ENCODE measurements at places on chromosomes 1 and 21. TPM values are rescaled to one million over a fixed set of nuclear protein-coding genes. Genes with fewer than 3 reads are reported as not detected.

Gene SELE
- total RNA-seq = not detected

Gene VPS72
- 46.4 TPM for total RNA-seq

Gene SYT2
- 0.59 TPM for total RNA-seq

Gene FNDC5
- total RNA-seq = 11.3 TPM

Gene GJC2
- total RNA-seq = 5.1 TPM

Gene CRNN
- 2.2 TPM for total RNA-seq

Gene RIT1
- 25.0 TPM for total RNA-seq

Gene CDA
- total RNA-seq = not detected

Gene DDR2
- total RNA-seq = 241 TPM

Gene TOE1
- 9.9 TPM for total RNA-seq

Gene C8A
- not detected for total RNA-seq

Gene PLA2G2D
- not detected for total RNA-seq

Gene PADI2
- 0.12 TPM for total RNA-seq

Gene FH
- total RNA-seq = 96.5 TPM

Gene LDLRAD2
- total RNA-seq = not detected

Gene TNFAIP8L2
- 4.7 TPM for total RNA-seq

Gene AVPR1B
- not detected for total RNA-seq

Gene LRRIQ3
- total RNA-seq = 0.54 TPM

Gene TMEM240
- total RNA-seq = 16.6 TPM

Gene TMEM35B
- 22.7 TPM for total RNA-seq

Gene ARHGAP29
- total RNA-seq = 78.4 TPM

Gene GPR37L1
- total RNA-seq = 0.39 TPM

Gene ZMYND12
- 1.9 TPM for total RNA-seq

Gene FAM151A
- not detected for total RNA-seq

Gene CNR2
- total RNA-seq = not detected

Gene KPRP
- total RNA-seq = 0.12 TPM

Gene AUNIP
- not detected for total RNA-seq

Gene KRTAP21-2
- not detected for total RNA-seq

Gene DMRTA2
- not detected for total RNA-seq

Gene LENEP
- total RNA-seq = not detected

Gene NCMAP
- total RNA-seq = 0.16 TPM

Gene CLDN14
- total RNA-seq = not detected

Gene IVL
- not detected for total RNA-seq

Gene VSIG8
- total RNA-seq = not detected

Gene KCND3
- 58.7 TPM for total RNA-seq

Gene SGIP1
- total RNA-seq = 8.6 TPM

Gene CCDC190
- not detected for total RNA-seq

Gene SSR2
- total RNA-seq = 103 TPM

Gene S100B
- total RNA-seq = 27.7 TPM

Gene COL8A2
- 57.8 TPM for total RNA-seq

Gene NDC1
- total RNA-seq = 6.7 TPM

Gene ALG14
- total RNA-seq = 0.62 TPM

Gene RPS6KC1
- 21.2 TPM for total RNA-seq

Gene TRIM33
- total RNA-seq = 39.0 TPM

Gene OPRD1
- total RNA-seq = 0.16 TPM

Gene ADCY10
- total RNA-seq = 0.16 TPM

Gene NTRK1
- total RNA-seq = 0.31 TPM
